ENCODE measurements at places on chromosomes 16 and 17.

DNA sequence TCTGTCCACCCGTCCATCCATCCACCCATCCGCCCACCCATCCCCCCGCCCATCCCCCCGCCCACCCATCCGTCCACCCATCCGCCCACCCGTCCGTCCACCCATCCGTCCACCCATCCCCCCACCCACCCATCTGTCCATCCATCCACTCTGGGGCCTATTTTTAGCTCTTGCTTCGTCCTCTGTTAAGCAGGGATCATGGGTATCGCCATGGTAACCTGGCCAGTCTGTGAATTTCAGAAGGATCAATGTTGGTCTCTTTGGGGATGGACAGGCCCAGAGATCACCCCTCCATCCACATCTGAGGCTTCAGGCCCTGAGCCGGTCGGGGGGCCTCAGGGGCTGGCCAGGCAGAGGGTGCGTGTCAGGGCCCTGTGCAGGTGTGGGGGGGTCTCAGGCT, 15.2 kb upstream of the DPEP1 start:
- no peak for DNase-seq

- DNase-seq, result no peak
Observed at GRCh38 chr17:18326572-18326971, 11.5 kb downstream of the SMCR8 start.

GRCh38 chr16:81921843-81922584, 89.3 kb downstream of the SDR42E1 start:
- no peak for DNase-seq

DNA sequence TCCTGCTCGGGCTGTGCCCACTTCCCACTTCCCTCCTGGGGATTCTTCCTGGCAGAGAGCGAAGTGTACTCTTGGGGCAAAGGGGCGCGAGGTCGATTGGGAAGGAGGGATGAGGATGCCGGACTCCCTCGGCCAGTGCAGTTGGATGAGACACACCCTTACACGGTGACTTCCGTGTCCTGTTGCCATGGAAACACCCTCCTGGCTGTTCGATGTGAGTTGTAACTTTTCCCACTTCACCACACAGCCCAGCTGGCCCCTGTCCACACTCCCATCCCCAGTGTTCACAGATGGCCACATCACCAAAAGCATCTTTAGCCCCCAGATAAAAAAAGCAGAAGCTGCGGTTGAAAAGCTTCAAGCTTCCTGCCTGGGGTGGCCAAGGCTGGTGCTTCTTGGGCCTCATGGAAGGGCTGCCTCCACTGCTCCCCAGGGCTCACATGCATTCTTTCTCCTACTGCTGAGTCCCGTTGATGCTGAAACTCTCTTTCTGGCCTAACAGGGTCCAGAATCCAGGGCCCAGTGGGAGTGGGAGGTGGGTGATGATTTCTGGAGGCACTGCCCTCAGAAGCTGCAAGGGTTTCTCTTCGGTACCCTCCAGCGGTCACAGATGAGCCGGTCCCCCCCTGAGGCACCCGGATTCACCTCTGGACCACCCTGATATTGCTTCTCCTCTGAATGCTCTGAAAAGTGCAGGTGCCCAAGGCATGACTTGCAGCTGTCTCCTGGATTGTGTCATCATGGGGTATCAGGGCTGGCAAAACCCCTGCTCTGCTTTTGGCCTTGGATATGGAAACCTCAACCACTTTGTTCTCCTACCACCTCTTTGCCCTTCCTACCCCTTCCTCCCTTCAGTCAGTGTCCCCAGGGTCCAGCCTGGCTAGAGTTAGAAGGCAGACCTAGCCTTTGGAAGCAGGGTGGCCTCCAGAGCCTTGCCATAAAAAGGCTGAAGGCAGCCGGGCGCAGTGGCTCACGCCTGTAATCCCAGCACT, 2.2 kb upstream of the TRAF4 start:
- DNase-seq, result no peak

DNA sequence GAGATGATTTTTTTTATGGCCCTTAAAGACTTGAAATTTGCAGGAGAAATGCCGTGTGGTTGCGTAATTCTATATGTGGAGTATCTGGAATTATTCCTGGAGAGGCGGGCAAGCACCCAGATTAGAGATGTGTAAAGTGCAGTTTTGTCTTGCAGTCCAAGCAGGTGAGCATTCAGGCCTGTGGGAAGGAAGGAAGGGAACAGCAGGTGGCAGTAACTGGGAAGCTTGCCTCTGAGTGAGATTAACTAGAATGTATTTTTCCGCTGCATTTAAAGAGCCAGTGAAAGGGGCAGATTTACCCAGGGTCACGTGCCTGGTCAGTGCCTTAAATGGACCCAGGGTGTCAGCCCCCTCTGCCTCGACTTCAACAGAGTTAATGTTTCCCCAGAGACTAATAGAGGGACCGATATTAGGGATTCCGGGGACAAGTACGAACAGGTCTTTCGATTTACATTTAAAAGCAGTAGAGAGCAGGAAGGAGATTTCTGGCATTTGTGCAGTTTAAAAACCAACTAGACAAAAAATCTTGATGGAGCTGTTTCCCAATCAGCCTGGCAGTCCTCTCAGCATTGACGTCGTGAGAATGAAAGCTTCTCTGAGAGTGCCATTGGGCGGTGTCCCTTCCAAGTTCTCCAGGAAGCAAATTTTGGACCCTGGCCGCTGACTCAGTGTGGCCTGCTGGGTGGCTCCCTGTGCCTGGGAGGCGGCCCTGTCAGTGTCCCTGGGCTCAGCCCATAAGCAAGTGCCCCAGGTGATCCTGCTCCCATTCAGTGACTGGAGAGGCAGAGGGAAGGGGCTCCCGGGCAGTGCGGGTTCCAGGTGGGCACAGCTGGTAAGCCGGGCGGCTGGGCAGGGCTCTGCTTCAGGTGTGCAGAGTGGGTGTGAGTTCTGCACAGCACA, 38.2 kb downstream of the KSR1 start:
- DNase-seq, result no peak

GRCh38 chr16:75854152-75854551, 127.9 kb upstream of the CPHXL start:
- DNase-seq, result no peak

DNA sequence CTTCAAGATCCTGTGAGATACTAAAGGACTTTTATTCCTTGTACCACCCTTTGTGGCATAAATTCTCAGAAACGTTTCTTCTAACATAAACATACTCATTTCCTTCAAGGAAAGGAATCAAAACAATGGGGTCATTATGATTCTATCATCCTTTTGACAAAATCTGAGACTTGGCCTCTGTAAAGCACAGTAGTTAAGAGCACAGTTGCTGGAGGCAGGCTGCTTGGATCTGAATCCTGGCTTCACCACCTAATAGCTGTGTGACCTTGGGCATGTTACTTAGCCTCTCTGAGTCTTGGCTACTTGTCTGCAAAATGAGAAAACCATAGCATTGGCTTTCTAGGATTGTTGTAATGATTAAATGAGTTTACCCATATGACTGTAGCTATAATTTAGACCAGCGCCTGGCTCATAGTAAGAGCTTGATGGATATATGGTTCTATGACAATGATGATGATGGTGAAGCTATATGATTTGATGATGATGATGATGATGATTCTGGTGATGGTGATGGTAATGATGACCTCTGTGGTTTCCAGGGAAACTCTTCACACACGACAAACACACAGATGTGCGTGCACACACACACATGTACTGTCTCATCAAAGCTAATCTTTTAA, 6.1 kb upstream of the KRT31 start:
- no peak for DNase-seq

GRCh38 chr17:72614476-72614870, 478.0 kb downstream of the SLC39A11 start:
- no peak for DNase-seq

- DNase-seq, result no peak
Observed at GRCh38 chr17:57379895-57380434, 123.6 kb downstream of the MSI2 start.

GRCh38 chr17:43143201-43143600, 18.0 kb upstream of the BRCA1 start:
- no peak for DNase-seq

DNA sequence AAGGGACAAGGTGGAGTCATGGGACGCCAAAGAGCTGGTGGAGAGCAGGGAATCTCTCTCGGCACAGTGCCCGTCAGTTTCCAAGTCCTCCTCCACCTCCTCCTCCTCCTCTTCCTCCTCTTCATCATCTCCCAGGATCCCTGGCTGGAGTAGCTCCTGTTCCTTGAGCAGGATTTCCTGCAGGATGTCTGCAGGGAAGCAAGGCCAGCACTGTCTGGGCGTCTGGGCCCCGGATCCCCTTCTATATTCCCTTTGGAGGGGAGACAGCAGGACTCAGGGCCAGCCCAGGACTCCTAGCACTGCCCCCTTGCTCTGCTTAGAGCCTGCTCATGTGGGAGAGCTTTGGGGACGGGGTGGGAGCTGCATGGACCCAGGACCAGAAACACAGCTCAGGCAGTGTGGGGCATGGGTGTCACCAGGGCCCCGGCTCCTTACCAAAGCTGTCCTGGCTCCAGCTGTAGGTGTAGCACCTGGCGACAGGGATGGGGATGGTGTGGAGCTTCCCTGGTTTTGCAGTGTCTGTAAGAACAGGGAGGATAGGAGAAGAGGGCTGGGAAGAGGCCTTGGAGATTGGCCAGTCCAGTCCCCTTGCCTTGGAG, 21.3 kb upstream of the PIK3R6 start:
- DNase-seq, result no peak

DNA sequence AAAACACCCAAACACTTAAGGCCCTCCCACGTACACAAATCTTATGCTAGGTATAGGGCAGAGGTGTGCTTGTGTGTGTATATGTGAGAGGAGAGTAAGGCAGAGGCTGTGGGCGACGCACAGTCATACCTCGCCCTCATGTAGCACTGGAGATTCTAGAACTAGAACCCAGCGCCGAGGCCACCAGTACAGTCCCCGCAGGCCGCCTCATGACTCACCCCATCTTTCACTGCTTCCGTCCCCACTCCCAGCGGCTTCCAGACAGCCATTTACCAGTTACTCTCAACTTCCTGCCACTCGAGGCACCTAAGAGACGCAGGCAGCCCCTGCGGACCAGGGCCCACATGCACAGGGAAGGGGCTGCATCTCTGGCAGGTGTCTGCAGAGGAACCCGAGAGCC, 23.2 kb upstream of the CYTH1 start:
- DNase-seq, result no peak

DNA sequence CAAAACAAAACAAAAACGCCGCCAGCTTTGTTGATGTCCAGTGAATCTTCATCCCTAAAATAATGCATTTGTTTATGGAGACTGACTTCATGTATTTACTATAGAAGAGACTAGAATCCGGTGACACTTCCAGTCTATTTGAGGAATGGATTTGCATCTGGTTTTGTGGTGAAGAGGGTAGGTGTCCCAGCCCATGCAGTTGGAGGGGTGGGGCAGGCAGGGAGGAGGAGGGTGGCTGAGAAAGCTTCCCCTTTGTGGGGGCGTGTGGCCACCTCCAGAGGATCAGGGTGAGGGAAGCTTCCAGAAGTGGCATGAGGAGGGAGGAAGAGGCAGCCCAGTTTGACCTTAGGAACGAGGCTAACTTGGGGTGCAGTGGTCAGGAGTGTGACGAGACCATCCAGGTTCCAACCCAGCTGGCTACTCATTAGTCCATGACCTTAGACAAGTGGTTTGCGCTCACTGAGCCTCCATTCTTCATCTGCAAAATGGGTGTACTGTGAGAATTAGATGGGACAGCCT, 69.5 kb downstream of the CMIP start:
- DNase-seq, result no peak

DNA sequence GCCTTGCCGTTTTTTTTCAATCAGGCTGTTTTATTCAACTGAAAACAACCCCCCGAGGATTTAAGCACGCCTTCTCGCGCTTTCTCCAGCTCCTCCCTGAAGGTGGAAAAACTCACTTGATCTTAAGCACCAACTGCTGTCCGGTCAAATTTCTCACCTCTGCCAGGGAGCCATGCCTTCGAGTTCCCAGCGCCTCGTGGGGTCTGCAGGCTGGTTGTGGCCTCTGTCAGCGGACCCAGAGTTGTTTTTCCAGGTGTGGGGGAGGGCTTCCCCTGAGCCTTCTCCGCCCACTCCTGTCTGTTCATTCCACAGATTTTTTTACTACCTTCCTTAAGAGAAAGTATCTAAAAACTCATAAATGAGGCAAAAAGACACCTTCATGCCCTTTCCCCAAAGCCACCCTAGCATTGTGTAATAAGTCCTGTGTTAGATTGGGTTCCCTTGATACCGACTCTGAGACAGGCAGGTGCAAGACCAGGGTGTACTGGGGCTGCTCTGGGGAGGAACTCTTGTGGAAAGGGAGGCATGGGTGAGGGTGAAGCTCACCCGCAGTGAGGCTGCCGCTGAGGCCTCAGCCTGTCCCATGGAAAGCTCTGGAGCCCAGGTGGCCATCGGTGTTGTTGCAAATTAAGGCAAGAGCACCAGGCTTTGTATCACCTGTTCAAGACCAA, 101.6 kb downstream of the AXIN2 start:
- no peak for DNase-seq

- no peak for DNase-seq
Observed at GRCh38 chr17:6930749-6931148, 65.1 kb upstream of the ALOX12 start.

GRCh38 chr17:73140566-73140965, 24.2 kb upstream of the SSTR2 start:
- DNase-seq, result no peak

GRCh38 chr17:80105762-80106161, 4.4 kb downstream of the GAA start:
- no peak for DNase-seq

DNA sequence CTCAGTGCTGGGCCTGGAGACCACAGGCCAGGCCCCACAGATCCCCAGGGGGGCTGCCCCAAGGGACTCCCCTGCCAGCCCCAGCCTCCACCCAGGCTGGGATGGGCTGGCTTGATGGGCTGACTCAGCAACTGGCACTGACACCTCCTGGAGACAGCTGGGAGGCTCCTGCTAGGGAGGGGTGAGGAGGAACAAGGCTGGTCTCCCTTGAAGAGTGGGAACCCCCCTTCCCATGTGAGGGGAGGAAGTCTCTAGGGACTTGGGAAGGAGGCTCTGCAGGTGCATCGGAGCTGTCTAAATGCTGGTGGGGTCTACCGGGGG, 10.4 kb downstream of the NHERF1 start:
- DNase-seq, result no peak

DNA sequence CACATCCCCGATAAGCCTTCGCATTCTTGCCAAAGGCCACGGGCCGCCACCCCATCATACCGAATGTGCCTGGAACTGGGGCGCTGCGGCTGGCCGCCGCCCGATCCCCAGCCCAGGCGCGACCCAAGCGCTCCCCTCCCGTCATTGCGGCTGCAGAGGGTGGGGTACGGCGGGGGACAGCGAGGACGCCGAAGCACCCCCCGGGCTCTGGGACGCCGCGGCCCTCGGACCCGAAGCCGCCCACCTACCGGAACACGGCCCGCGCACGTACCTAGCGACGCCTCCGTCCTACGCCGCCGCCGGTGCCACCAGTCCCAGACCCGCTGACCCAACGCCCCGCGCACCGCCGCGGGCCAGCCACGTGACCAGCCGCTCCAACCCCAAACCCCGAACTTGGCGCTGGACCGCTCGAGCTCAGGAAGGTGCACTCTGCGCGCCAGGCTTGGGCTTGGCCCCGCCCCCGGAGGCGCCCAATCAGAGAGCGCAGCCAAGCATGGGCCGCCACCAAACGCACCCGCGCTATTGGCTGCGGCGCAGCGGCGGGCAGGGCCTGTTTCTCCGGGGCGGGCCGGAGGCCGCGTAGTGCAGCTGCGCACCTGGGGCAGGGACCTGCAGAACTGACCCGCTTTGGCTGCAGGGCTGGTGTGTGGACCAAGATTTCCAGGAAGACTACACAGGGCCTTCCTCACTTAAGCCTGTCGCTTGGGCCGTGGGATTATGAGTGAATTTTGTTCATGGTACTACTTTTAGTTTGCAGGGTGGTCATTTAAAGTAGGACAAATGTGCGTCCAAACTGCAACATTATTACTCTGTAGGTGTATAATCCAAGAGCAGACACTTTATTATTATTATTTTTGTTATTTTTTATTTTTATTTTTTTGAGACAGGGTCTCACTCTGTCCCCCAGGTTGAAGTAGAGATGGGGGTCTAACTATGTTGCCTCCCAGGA, at the start of gene SHMT1:
Gene SHMT1 (minus strand): TSS at position 450 of the 949 bp plus-strand sequence. CDS start 7,569 bp downstream, outside the sequence.
- DNase-seq, result peak; percentile 78

Data from activated CD8-positive, alpha-beta memory T cell treated with anti-CD3 and anti-CD28 coated beads for 4 hours (primary cell).